ENCODE measurements at places on chromosomes 2 and 18.

GRCh38 chr2:95079199-95079683 is 42.4 kb downstream of the MRPS5 start:
- no peak for DNase-seq

DNA sequence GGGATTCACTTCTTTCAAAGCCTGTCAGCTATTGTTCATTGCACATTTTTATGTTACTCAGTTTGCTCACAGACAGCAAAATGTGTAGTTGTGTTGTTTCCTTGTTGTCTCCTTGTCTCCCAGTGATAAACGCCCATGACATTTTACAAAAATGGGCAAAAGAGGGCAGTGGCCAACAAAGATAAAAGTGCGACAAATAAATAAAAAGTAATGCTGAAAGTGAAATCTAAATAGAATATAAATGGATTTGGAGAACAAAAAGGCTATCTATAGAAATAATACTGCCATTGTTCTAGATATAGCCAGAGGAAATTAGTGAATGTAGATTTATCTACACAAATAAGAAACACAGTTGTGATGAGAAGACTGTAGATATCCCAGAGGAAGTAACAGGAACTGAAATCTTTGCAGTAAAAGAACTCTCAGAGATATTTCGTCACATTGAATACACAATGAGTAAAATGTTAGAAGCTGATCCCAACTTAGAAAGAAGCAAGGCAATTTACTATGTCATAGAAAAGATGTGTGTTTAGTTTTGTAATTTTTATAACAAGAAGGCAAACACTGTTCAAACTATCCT is 1186.2 kb upstream of the FAM98A start:
- no peak for DNase-seq

GRCh38 chr2:31271851-31272267 is 37.9 kb downstream of the EHD3 start:
- no peak for DNase-seq

DNA sequence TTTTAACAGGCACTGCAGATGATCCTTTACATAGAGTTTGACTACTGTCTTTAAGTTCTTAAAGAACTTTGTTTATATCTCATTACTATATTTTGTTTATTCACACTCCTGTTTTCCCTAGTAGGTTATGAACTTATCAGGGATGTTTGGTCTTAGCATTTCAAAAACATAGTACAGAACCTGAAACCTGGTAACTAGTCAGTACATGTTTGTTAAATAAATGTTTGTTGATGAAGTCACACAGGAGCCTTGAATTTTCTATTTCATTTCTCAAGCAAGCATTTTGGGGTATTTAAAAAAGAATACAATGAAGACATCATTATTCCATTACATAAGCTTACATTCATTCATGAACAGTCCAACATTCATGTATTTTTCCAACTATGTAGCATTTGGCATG is 280.3 kb upstream of the ZSWIM2 start:
- DNase-seq = no peak

DNA sequence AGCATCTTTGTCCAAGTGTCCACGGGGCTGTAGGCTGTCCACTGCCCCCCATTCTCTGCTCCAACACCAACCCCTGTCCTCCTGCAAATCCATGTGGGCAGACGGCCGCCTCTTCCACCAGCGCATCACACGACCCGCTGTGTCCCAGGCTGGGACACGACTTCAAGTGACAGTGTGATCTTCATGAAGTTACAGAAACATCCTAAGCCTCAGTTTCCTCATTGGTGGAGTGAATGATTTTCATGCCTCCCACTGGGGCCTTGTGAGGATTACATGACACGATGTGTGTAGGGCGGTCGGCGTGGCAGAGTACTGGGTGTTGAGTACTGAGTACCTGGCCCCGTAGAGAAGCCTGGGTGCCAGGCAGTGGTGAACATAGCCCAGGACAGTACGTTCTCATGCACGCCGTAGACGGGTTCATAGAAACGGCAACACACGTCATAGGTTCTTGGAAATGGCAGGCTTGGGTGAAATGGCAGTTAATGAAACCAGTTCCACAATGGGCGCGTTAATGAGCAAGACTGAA is 9.3 kb upstream of the ALLC start:
- DNase-seq = no peak

- DNase-seq = no peak
Observed at GRCh38 chr18:13470516-13471197, 252.1 kb downstream of the LDLRAD4 start.

DNA sequence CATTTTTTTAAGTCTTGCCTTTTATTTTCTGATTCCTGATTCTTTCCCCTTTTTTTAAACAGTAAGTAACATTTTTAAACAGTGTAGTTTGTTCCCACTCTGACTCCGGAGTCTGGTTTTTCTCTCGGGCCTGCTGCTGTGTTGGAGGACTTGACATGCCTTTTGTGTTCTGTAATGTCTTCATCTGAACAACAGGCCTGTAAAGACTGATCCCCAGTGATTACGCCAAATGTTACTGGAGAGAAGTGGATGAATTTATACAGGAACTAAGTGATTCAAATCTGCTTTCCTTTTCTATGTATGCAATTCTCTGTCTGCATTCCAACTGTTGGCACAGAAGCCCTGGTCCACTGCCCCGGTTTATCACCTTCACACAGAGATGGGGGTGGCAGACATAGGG is 54.3 kb upstream of the RMDN2 start:
- DNase-seq = no peak

DNA sequence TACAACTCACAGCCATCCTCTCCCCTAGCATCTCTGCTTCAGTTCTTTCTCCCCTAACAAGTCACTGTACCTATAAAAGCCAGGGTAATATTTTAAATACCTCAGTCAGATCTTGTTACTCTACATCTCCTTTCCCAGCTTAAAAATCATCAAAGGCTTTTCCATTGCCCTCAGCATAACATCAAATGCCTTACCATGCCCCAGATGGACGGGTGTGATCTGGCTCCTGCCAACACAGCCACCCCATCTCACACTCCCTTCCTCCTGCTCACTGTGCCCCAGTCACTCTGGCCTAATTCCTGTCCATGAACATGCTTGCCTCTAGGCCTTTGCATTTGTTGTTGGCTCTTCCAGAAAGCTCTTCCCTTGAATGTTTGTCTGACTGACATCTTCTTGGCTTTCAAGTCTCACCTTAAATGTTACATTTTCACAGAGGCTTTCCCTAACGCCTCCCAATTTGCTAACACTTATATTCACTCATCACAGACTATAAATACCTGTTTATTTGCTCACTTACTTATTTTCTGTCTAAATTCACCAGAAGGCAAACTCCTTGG is 640.9 kb downstream of the NYAP2 start:
- no peak for DNase-seq

DNA sequence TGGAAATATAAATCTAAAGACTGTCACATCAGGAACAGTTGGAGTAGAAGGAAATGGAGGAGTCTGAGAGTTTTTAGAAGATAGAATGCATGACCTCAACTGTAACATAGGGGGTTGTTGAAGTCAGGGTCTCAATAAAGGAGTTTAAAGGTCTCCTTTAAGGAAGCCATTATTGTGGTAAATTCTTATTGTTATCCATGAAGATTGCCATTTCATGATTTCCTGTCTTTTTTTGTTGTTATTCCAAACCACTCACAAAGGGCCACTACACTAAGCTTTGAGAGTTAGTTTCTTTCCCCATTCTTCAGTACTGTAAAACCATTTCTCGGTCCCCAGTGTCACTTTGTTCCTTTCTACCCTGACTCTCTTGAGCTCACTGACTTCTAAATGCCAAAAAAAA is 134.0 kb downstream of the DTNA start:
- no peak for DNase-seq

GRCh38 chr2:37786854-37787253 is 115.4 kb upstream of the CDC42EP3 start:
- DNase-seq = no peak

GRCh38 chr2:171279983-171280790 is 119.5 kb upstream of the TLK1 start:
- DNase-seq = no peak

DNA sequence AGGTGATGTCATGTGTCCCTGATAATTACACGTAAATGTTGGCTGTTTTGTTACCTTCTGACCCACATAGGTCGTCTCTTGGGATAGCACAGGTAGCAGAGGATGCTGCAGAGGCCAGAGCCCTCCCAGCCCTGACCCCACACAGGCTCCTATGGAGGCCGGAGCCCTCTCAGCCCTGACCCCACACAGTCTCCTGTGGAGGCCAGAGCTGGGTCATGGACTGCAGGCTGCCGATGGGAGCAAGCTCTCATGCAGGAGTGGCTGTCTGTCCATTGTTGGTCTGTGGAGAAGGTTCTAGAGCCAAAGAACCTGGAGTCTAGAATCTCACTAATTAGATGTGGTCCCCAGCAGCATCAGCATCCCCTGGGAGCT is 155.5 kb downstream of the LDLRAD4 start:
- no peak for DNase-seq

- DNase-seq = no peak
Observed at GRCh38 chr2:233280114-233280693, 27.4 kb upstream of the SAG start.
